ENCODE measurements at places on chromosomes 7 and 10.

DNA sequence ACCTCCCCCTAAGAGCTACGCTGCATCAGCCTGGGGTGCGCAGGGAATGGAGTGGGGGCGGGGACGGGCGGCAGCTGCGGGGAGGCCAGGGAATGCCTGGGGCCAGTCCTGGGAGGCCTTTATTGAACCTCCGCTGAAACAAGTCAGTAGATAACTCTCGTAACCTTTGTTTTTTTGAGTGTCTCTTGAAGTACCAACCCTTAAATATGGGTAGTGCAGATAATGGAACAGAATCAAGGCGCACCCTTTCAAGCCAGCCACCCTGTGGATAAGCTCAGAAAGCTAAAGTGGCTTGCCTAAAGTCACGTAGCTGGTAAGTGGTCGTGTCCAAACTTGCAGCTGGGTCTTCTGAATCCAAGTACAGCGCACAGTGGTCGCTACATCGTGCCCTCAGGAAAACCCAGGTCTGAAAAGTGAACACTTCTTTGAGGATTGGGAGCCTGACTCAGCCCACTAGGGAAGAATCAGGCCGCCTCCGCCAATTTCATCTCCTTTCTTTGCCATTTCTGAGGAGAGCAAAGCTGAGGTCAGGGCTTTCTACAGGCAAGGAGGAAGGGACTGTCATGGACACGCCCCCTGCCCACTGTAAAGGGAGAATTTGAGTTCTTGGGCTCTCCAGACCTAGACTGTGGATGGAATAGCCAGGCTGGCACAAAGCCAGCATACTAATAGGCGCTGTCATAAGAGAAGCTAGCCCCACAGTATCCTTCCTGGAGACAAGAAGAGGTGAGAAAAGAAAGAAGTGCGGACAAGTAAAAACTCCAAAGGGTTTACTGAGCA, 3.2 kb upstream of the EGR2 start:
- no peak for DNase-seq

DNA sequence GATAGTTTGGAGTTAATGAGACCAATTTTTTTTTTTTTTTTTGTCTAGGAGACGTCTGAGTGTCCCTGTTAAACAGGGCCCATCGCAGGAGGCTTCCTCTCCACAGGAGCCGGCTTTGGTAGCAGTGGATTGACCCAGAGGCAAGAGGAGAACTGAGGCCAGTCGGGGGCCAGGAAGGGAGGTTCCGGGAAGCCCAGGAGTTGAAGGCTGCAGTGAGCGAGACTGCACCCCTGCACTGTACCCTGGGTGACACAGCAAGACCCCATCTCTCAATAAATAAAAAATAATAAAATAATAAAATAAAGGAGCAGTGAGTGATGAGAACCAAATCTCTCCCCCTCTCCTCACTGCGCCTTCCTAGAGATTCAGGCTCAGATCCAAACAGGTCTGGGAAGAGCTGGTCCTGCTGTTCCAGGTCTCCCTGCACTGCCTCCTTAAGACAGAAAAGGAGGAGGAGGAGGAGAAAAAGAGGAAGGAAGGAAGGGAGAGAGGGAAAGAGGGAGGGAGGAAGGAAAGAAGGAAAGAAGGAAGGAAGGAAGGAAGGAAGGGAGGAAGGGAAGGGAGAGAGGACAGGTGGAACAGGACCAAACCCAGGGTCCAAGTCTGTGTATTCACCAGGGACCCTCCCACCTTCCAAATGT, 3.5 kb downstream of the MNX1 start:
- no peak for DNase-seq

- no peak for DNase-seq
Measured at GRCh38 chr7:70143075-70144044, 545.1 kb downstream of the AUTS2 start.

- no peak for DNase-seq
Measured at GRCh38 chr7:142808802-142809583, 38.2 kb downstream of the PRSS2 start.

- peak; percentile 13 for DNase-seq
Measured at GRCh38 chr7:96224685-96225084, 97.2 kb downstream of the SLC25A13 start.

GRCh38 chr10:67971311-67971710, 86.9 kb downstream of the SIRT1 start:
- DNase-seq: no peak

GRCh38 chr10:83953589-83953988, 185.7 kb upstream of the GHITM start:
- DNase-seq: no peak

DNA sequence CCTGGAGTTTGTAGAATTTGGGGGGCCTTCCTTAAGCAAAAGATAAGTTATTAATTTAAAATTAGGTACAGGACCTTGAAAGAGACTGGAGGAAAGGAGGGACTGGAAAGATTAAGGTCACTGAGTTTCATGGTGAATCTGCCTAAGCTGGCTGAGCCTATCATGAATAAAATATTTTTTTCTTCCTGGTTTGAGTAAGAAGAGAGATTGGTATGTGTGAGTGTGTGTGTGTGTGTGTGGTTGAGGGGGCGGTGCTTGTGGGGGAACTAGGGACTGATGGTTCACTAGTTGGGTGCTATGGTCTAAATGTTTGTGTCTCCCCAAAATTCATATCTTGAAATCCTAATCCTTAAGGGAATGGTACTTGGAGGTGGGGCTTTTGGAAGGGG, 142.5 kb upstream of the PRKCQ start:
- no peak for DNase-seq

DNA sequence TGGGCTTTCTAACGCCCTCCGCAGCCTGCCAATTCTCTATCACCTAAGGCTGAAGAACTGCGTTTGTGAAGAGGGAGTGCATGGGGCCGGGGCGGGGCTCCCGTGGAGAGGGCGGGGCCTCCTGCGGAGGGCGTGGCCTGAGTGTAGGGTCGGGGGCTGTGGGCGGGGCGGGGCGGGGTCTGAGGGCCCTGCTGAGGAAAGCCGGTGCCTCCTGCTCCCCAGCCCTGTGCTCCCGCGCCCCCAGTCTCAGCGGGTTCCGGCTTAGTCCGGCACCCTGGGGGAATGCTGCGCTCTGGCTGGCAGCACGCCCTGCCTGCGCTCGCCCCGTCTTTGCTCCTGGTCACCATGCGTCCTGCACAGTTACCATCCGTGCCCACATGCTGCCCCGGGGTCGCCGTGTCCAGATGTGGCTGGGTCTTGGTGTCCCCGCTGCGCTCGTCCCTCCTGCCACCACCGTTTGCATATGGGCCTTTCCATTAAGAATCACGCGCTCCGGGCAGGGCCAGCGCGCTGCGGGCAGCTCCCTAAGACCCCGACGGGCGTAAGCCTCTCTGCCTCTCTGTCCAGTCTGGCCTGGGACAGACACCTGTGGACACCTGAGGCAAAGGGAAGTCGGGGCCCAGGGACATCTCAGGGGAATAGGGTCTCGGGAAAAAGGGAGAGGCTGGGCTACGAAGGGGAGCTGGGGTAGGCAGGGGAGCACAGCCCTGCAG, 144.0 kb upstream of the RET start:
- no peak for DNase-seq

GRCh38 chr7:30321089-30321881, 36.9 kb downstream of the ZNRF2 start:
- DNase-seq: no peak

DNA sequence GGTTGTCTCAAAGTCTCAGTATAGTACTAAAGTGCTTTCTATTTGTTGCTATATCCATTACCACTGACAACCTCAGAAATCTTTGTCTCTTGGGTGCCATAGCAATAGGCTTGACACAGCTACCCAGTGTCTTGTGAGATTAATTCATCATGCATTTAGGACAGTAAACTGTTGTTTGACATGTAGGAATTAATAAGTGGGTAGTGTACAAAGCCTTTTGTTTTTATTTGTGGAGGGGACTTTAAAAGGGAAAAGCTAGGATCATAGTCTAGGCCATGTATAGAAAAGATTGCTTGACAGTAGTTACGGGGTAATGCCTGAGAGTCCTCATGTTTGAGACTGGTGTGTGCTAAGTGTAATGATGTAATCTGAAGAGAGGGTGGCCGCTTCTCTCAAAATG, 102.6 kb upstream of the AGR3 start:
- no peak for DNase-seq

DNA sequence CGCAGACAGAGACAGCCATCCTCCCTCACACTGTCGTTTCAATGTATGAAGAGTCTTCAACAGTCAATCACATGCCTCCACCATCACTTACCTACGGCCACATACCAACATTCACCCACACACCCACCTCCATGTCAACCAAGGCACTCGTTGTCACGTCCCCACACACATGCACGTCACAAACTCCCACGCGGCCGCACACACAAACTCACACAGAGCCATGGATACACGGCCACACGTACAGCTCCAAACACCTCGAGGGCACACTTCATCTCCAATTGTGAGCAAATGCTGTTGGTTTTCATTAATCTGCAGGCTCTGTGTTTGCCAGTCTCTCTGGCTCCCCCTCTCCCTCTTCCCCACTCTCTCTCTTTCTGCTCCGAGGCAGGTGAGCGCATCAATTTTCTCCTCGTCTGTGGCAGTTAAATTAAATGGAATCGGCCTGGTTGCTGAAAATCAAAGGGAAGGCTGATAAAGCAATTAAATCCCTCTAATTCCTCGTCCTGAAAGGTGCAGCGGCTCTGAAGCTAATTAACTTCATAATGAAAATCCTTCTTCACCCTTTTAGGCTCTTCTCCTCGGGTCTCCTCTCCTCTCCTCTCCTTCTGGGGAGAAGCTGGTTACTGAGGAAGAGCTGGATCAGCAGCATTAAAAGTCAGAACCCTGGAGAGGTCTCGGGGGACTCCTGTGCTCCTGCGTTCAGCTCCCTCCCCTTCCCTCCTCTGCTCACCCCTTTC, 53.8 kb upstream of the SLF2 start:
- DNase-seq: no peak

GRCh38 chr10:93758891-93759410, 1.2 kb downstream of the LGI1 start:
- no peak for DNase-seq

- no peak for DNase-seq
Measured at GRCh38 chr10:85922356-85923129, 444.1 kb downstream of the GRID1 start.

DNA sequence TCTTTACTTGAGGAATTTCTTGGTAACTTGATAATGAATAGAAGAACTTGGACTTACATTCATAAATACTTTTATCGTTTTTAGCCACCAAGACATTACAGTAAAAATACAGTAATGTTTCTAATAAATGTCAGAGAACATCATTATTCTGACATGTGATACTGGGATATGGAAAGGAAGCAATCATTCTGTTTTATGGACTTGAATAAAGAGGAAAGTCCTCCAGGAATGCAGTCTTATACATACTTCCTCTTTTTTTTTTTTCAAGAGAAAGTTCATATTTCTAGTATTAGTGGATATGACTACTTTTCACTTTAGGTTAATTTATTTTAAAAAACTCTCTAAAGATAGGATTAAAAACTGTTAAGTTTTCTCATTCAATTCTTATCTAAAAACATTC, 220.0 kb upstream of the SEMA3C start:
- no peak for DNase-seq

DNA sequence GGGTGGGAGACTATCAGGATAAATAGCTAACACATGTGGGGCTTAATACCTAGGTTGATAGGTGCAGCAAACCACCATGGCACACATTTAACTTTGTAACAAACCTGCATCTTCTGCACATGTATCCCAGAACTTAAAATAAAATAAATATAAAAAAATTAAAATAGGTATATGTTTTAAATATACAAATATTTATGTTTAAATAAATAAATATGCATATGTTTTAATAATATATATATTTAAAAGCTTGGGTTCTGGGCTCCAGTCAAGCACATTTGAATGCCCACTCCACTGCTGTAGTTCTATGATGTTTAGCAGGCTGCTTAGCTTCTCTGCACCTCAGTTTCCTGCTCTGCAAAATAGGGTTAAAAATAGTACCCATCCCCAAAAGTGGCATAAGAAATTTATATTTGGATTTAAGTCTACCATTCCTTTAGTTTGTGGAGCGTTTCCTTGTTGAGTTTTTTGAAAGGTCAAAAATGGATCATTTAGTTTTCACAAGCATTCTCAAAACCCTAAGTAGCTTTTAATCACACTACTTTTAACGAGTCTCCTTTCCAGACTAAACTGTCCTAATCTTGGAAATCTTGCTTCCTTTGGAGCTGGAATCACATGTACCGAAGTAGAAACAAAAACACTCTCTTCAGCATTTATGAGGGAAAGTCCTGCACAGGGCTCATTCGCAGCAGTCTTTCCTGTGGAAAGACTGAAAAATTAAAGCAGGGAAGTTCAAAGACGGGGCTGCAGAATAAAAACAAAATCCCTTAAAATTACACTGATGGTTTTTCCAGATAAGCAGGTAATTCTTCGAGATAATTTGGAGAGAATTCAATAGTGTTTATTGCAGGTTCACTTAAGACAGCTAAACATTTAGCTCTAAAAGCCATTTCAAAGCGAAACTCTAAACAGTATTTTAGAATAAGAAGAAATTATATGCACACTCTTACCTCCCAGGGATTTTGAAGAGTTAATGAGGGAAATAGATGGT, 111.7 kb upstream of the LYZL1 start:
- no peak for DNase-seq

DNA sequence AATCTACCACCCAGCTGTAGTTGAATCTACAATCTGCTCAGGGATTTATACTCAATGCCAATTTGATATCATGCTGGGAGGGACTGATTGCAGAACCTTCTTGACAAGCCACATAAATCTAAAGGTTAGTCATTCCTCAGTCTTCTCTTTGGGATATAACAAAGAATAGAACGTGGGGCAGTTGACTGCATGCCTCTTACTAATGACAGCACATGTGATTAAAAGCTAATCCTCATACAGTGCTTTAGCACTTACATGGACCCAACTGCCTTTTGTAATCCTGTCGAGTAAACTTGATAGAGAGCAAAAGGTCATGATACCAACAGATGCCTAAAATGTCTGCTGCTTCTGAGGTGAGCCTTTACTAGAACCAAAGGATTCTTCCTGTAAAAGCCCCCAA, 12.3 kb downstream of the KLHL7 start:
- DNase-seq: no peak

GRCh38 chr10:88705958-88706357, at the start of gene LIPK:
LIPK (plus strand) TSS chr10:88706249; CDS start chr10:88724544, 18,295 bp downstream.
- DNase-seq: no peak

DNA sequence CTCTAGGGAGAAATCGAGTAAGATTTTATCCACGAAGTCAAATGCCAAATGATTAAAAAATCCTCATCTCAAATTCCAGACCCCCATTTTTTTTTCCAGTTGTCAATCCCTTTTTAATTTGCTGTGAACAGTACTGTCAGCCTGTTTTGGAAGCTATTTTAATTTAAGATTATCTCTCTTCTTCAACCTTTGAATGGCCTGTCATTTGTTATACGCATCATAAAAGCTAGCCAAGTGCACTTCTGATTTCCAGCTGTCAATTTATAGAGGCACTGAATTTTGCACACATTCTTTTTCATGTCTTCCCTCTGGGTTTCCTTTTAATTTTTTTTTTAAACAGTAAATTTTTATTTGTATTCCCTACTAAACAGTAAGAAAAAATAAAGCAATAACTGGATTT, 336.4 kb upstream of the HGF start:
- no peak for DNase-seq

GRCh38 chr10:127576740-127577161, 27.6 kb downstream of the NPS start:
- DNase-seq: no peak

DNA sequence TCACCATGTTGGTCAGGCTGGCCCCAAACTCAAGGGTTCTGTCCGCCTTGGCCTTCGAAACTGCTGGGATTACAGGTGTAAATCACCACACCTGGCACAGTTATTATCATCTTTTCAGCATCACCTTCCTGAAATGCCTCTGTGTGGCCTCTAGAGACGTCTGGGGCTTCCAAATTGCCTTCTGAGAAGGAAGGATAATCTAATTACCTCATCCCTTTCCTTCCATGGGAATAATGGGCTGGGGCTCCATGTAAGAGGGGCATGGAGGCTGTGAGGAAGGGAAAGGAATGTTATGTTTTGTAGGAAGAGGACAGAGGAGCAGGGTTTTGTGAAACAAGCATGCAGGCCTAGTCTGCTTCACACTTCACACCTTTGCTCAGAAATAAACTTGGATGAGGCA, 22.2 kb upstream of the PODXL start:
- DNase-seq: no peak
